ENCODE measurements at places on chromosomes 3 and 15. TPM values are rescaled to one million over a fixed set of nuclear protein-coding genes. Genes with fewer than 3 reads are reported as not detected.

Gene MST1R
- total RNA-seq = 1.6 TPM

GRCh38 chr3:32703491-32703972 lies 18.5 kb downstream of the CNOT10 start:
- no peak overlapping the region for H3K27ac ChIP-seq
- DNase-seq = no peak
- no peak overlapping the region for H3K4me3 ChIP-seq
- peaks cover 3% of the 10 kb centered on the region for H3K36me3 ChIP-seq
- H3K4me1 ChIP-seq = peaks cover 4% of the 10 kb centered on the region

DNA sequence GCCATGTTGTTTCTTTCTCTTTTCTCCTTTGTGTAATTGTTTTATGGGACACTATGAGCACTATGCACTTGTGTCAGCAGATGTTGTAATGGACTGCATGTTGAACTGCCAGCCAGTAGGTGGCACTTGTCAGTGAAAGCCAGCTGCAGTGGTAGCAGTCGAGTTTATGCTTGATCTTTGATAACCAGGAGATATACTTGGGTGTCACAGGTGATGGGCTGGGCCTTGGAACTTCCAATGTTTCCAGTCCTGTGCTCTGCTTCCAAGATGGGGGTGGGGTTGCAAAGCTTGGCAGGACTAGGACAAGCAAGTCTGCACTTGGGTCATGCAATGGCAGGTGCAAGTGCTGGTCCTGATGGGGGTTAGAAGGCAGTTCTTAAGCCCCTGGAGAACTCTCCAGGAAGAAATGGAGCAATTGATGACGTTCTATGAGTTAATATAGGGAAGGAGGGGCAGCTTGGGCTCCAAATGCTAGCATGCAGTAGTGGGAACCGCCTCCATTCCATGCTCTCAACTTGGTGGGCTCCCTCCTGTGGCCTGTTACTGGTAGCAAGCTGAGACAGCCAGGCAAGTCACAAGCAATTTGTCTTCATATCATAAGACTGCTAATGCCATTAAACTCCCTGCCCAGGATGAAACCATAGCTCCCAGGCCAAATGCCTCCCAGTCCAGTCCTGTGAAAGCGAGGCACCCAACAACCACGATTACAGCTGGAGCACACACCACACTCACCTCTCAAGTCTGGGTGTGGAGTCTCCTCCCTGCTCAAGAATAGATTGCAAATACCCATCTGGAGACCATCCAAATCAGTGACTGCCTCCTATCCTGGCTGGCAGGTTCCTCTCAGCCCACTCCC lies 287.2 kb downstream of the CGGBP1 start:
- no peak for DNase-seq
- no peak overlapping the region for H3K27ac ChIP-seq
- no peak overlapping the region for H3K4me3 ChIP-seq
- H3K4me1 ChIP-seq = no peaks in the 10 kb centered on the region

DNA sequence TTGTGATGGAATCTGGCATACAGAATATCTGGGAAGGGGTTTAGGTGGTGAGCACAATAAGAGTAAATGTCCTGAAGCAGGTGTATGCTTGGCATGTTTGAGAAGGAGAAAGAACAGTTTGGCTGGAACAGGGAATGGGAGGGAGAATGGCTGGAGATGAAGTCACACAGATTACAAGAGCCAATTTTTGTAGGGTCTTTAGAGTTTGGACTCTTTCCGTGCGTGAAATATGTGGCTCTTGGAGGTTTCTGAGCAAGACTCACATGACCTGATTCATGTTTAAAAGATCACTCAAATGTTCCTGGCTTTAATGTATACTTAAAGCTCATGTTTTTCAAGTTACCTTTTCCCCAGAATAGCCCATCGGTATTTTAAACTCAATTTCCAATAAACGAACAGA lies 32.8 kb downstream of the SPRED1 start:
- no peaks in the 10 kb centered on the region for H3K36me3 ChIP-seq
- H3K27me3 ChIP-seq = no peaks in the 10 kb centered on the region
- no peak for DNase-seq
- H3K4me3 ChIP-seq = no peak overlapping the region
- no peak overlapping the region for H3K27ac ChIP-seq
- H3K4me1 ChIP-seq = no peaks in the 10 kb centered on the region

GRCh38 chr15:87633525-87633924 lies 623.0 kb downstream of the NTRK3 start:
- no peak overlapping the region for H3K4me3 ChIP-seq
- no peaks in the 10 kb centered on the region for H3K36me3 ChIP-seq
- no peak for DNase-seq
- H3K4me1 ChIP-seq = no peaks in the 10 kb centered on the region
- H3K27me3 ChIP-seq = no peaks in the 10 kb centered on the region

All from T-cell (primary cell).